ENCODE measurements at places on chromosomes 2 and 18. TPM values are rescaled to one million over a fixed set of nuclear protein-coding genes. Genes with fewer than 3 reads are reported as not detected.

The IL1A gene
- total RNA-seq = not detected

The RAB6C gene
- total RNA-seq = not detected

The LRRC30 gene
- not detected for total RNA-seq

The RGPD3 gene
- not detected for total RNA-seq

DNA sequence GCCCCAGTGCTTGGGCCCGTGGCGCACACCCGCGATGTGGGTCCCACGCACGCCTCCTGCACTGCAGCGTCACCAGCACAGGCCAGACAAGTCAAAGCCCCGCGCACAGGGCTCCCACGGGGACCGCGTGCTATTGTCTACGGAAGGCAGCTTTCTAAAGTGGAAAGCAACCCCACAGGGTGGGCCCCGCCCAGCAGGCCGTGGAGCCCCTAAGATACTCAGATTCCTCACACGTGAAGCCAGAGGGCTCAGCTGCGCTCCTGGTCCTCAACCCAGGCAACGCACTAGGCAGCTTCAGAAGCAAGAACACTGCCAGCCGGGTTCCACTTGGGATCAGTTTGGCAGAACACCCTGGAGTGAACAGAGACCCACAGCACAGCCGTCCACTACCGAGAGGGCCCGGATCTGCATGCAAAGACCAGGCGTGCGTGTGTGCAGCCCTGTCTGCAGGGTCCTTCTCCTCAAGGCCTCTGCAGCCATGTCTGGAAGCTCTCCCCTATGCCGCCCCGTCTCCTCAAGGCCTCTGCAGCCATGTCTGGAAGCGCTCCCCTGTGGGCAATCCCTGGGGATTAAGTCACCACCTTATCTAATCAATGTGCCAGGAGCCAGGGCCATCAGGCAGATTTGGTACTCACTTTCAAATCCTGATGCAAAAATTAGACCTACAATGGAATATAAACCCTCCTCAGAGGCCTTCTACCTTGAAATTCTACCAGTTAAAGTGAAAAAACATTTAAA, 231.3 kb downstream of the HDAC4 start:
- no peak for DNase-seq

DNA sequence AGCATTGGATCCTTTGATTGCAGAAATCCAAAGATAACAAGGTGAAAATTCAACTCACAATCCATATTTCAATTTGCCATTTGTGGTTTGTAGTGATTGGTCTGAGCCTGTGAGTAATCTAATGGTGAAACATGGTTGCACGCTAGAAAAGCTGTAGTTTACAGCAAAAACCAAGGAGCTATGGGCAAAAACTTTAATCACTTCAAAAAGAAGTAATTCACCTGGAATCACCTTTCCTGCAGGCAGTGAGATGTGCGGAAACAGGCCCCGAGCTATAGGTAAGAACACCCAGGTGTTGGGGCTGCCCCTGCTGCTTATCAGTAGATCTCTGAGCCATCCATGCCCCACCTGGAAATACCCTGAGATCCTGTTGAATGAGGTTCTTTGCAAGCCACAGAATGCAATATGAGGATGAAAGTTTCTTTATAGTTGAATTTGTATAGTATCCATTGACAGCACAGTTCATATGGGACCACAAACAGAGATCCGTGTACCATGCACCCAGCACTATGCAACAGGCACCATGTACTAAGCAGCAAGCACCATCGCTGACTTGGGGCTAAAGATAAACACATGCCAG, 208.2 kb downstream of the SPP2 start:
- DNase-seq = no peak

DNA sequence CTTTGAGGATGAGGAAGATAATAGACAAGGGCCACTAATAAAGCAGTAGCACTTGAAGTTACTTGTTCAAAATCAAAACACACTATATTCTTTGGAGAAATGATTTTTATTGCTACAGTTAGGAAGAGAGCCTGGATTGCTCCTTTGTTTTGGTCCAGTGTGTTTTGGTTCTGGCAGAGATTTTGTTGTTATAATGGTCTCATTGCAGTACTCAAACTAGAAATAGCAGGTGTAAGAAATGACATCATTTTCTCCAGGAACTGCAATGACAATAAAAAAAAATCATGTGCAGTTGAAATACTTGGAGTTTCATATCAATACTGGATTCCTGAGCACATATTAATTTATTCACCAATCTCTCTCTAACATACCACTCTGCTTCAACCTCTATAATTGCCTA, 490.3 kb downstream of the CCDC85A start:
- DNase-seq = no peak

GRCh38 chr2:215847718-215848117, 165.6 kb downstream of the MREG start:
- DNase-seq = no peak

- DNase-seq = no peak
These were observed 90.7 kb downstream of the NCKAP5 start for GRCh38 chr2:133477616-133477990.

GRCh38 chr2:219530048-219530963, 13.3 kb downstream of the CHPF start:
- peak; percentile 96 for DNase-seq

- DNase-seq = no peak
These were observed 3.0 kb downstream of the POU3F3 start for GRCh38 chr2:104856973-104857261.

Measured in right cardiac atrium (tissue), 5 donors.